ENCODE measurements at places on chromosomes 6 and 20.

DNA sequence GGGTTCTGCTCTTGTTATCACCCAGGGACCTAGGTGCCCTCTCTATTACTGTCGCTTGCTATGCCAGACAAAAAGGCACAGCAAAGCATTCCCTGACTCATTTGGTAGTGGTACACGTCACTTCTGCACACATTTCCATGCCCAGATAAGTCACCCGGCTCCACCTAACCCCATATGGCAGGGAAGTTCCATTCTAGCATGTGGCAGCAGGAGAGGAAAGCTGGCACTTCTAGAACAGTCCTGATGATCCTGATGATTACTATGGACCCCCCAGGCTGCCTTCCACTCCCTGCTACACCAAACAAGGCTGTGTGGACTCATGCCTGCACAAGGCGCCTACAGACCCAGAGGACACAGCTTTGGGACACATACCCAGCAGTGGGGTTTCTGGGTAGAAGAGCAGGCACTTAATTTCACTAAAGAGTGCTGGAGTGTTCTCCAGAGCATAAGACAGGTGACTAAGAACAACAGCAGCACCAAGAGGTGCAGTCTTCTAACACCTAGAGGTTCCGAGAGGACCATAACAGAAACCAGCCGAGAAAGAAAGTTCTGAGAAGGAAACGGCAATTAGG lies 53.5 kb upstream of the NELFCD start:
- no peaks in the 10 kb centered on the region for H3K36me3 ChIP-seq
- H3K4me3 ChIP-seq: no peak overlapping the region
- DNase-seq: no peak
- H3K27ac ChIP-seq: no peak overlapping the region
- H3K27me3 ChIP-seq: no peaks in the 10 kb centered on the region

- H3K36me3 ChIP-seq: peaks cover 38% of the 10 kb centered on the region
- no peak for DNase-seq
Measured at GRCh38 chr6:89977808-89978748, 83.8 kb downstream of the GJA10 start.

DNA sequence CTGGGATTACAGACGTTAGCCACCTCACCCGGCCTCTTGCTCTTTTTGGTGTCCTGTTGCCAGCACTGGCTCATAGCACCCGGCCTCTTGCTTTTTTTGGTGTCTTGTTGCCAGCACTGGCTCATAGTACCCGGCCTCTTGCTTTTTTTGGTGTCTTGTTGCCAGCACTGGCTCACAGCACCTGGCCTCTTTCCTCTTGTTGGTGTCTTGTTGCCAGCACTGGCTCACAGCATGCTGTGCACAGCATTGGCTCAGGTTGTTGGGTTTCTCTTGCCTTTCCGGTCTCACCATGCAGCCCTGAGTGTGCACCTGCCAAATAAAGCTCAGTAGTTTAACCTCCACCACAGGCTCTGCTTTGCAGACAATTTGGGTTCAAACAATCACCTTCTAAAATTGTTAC lies 208.2 kb downstream of the THBS2 start:
- H3K27ac ChIP-seq: no peak overlapping the region
- no peaks in the 10 kb centered on the region for H3K27me3 ChIP-seq
- no peak overlapping the region for H3K4me3 ChIP-seq
- no peaks in the 10 kb centered on the region for H3K4me1 ChIP-seq
- no peak for DNase-seq
- no peaks in the 10 kb centered on the region for H3K36me3 ChIP-seq

- H3K4me1 ChIP-seq: no peaks in the 10 kb centered on the region
- peaks cover 3% of the 10 kb centered on the region for H3K36me3 ChIP-seq
- no peak overlapping the region for H3K4me3 ChIP-seq
- DNase-seq: no peak
- H3K27ac ChIP-seq: no peak overlapping the region
Measured at GRCh38 chr20:46865824-46866223, 28.8 kb upstream of the EYA2 start.

- H3K27ac ChIP-seq: peak overlapping the region; percentile 37
- H3K36me3 ChIP-seq: no peaks in the 10 kb centered on the region
- DNase-seq: no peak
- no peaks in the 10 kb centered on the region for H3K27me3 ChIP-seq
- peaks cover 4% of the 10 kb centered on the region for H3K4me1 ChIP-seq
Measured at GRCh38 chr6:145214570-145214969, 520.8 kb downstream of the EPM2A start.

DNA sequence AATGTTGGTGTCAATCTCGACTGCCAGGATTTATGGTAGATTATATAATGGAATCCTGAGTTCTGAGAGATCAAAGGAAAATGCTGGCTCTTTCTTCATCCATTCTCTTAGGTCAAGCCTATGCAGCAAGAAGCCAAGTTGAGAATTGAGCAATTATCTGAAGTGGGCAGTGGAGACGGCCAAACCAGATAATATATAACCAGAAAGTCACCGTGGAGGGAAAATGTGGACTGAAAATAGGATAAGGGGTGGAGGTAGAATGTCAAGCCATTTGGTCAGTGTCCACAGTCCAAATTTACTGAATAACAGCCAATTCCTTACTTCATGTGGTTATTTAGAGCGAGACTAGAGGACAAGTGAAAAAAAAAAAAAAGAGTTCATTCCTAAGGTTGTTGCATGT lies 107.8 kb upstream of the ESR1 start:
- no peak overlapping the region for H3K27ac ChIP-seq
- no peaks in the 10 kb centered on the region for H3K27me3 ChIP-seq
- H3K36me3 ChIP-seq: peaks cover 3% of the 10 kb centered on the region
- no peak for DNase-seq
- peak overlapping the region; percentile 7 for H3K4me3 ChIP-seq
- peaks cover 54% of the 10 kb centered on the region for H3K4me1 ChIP-seq

DNA sequence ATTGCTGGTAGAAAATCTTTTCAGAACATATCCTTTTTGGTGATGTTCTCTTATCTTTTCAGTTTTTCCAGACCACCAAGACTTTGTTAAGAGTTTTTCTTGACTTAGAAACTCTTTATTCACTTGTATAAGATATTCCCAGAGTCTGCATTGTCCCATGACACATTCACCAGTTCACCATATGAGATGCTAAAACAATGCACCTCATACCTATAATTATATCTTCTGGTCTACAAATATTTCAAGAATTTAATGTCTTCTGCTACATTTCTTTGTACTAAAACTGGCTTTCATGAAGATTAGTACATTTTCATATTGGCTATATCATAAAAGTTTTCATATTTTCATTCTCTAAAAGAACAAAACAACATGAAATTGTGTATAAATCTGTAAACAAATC lies 111.3 kb downstream of the ADGRG6 start:
- no peaks in the 10 kb centered on the region for H3K36me3 ChIP-seq
- no peaks in the 10 kb centered on the region for H3K4me1 ChIP-seq
- no peaks in the 10 kb centered on the region for H3K27me3 ChIP-seq
- H3K27ac ChIP-seq: no peak overlapping the region

DNA sequence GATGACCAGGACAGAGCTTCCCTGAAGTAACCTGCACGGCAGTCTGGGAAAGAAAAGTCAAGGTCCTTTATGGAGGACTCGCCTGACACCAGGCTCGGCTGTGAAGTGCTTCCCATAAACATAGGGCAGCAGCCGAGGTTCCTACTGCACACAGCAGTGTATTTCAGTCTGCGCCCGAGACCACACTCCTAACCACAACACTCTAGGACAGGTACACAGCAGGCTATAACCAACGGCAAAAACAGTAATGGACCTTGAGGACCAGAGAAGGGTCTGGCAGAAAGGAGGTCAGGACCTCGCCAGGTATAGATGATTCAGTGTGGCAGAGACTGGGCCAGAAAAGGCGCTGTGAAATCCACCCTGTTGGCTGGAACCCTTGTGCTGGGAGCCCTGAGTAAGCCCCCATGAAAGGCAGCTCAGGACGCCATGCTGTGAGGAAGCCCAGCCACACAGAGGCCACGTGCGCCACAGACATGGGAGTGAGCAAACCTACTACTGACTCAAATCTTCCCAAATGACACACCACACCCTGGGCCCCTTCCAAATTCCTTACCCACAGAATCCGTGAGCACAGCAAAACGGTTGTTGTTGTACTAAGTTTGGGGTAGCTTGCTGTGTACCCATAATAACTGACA lies 129.6 kb upstream of the CST7 start:
- H3K4me1 ChIP-seq: peaks cover 9% of the 10 kb centered on the region
- no peaks in the 10 kb centered on the region for H3K36me3 ChIP-seq
- H3K27me3 ChIP-seq: peaks cover 18% of the 10 kb centered on the region
- H3K4me3 ChIP-seq: no peak overlapping the region
- no peak for DNase-seq

GRCh38 chr6:169905041-169905807 lies 153.8 kb downstream of the ERMARD start:
- no peak for DNase-seq

GRCh38 chr6:3835785-3836184 lies 13.4 kb upstream of the FAM50B start:
- H3K27me3 ChIP-seq: peaks cover 3% of the 10 kb centered on the region
- DNase-seq: no peak
- no peaks in the 10 kb centered on the region for H3K4me1 ChIP-seq

GRCh38 chr6:44659726-44660125 lies 272.2 kb downstream of the CDC5L start:
- no peak overlapping the region for H3K27ac ChIP-seq
- no peaks in the 10 kb centered on the region for H3K36me3 ChIP-seq
- no peak for DNase-seq

DNA sequence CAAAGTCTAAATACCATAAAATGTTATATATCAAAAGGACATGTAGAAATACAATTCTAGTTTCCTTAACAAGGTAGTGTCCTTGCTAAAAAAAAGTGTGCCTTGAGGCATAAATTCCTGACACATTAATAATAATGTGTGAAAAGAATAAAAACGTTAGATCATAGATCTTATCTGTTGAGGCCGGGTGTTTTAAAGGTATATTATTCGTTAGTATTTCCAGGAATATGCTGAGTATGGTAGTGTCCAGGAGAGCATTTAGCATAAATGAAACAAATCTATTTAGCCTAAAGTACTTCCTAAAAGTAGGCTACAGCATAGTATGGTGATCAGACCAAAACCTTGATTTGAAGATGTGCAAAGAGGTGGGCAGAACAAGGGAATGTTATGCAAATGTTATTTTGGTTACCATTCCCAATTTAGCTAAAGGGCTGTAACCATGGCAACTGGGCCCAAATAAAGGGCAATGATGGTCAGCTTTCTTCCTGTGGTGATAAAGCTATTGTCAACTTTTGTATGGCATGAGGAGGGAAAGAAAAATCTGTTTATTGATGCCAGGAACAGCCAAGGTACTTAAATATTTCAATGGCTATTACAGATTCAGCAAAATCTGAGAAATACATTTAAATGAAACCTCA lies 18.9 kb downstream of the MKKS start:
- no peak for DNase-seq
- H3K36me3 ChIP-seq: peaks cover 16% of the 10 kb centered on the region
- H3K27ac ChIP-seq: no peak overlapping the region
- H3K4me1 ChIP-seq: peaks cover 9% of the 10 kb centered on the region
- no peak overlapping the region for H3K4me3 ChIP-seq
- H3K27me3 ChIP-seq: no peaks in the 10 kb centered on the region

GRCh38 chr6:6649824-6650349 lies 61.4 kb downstream of the LY86 start:
- peaks cover 20% of the 10 kb centered on the region for H3K36me3 ChIP-seq
- no peak for DNase-seq
- no peak overlapping the region for H3K27ac ChIP-seq
- H3K4me1 ChIP-seq: peaks cover 3% of the 10 kb centered on the region
- no peak overlapping the region for H3K4me3 ChIP-seq
- no peaks in the 10 kb centered on the region for H3K27me3 ChIP-seq

- peaks cover 7% of the 10 kb centered on the region for H3K27me3 ChIP-seq
- no peak overlapping the region for H3K27ac ChIP-seq
- no peaks in the 10 kb centered on the region for H3K4me1 ChIP-seq
- H3K36me3 ChIP-seq: no peaks in the 10 kb centered on the region
Measured at GRCh38 chr6:127186889-127187288, 68.4 kb downstream of the RSPO3 start.

DNA sequence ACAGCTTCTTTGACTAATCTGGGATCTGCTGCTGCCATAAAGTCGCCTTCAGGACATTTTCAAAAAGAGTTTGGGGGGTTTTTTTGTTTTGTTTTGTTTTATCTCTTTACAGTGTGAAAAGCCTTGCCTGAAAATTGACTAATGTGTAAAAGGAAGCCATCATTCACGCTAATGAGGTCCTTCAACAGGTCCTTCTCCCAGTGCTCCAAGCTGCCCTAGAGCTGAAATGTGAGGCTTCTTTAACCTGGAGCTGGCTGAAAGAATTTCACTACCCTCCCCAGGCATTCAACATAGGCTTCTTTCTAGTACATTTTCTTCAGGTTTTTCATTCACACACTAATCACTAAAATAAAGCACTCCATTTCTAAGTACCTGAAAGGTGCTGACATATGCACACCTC lies 145.1 kb upstream of the PRDM1 start:
- H3K4me3 ChIP-seq: no peak overlapping the region
- H3K27me3 ChIP-seq: peaks cover 13% of the 10 kb centered on the region
- no peaks in the 10 kb centered on the region for H3K36me3 ChIP-seq
- H3K4me1 ChIP-seq: no peaks in the 10 kb centered on the region

DNA sequence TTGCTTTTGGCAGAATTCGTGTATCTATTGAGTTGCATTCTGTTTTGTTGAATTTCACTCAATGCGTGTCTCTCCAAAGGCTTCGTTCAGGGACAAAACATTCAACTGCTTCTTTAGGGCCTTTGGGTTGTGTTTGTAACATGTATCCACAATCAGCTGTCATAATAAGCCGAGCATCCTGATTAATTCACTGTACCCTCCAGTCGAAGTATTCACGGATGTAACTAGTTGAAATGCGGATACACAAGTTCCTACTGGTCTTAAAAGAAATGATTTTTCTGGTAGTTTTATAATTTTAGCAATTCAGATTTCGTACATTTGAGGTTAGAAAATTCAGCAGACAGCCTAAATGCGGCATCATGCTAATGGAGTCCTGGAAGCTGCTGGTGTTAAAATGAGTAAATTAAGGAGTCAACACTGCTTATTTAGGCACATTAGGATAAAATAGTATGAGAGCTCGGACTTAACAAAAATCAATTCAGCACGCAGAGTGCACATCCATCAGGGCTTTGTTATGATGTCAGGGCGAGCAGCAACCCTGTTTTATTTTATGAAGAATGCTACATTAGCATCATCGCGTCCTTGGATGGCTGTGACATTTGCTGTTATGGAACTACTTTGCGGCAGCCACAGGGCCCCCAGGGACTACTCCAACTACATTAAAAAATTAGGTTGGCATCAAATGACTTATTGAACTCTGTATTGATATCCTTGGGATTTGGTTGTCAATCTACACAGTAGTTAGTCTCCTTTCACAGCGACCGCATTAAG lies 489.3 kb upstream of the FLRT3 start:
- H3K4me3 ChIP-seq: no peak overlapping the region
- H3K4me1 ChIP-seq: no peaks in the 10 kb centered on the region
- DNase-seq: no peak
- no peak overlapping the region for H3K27ac ChIP-seq
- no peaks in the 10 kb centered on the region for H3K36me3 ChIP-seq

Data from stimulated activated naive B cell treated with anti-CD40 and anti-IgM and Interleukin-4, amounts not matched to agents 10 μg/mL and 1 μg/mL and 100 μg/mL, for 72 hours (primary cell).